ENCODE measurements at places on chromosomes 4 and X.

- DNase-seq = no peak
These were observed 16.4 kb downstream of the MMAA start for GRCh38 chr4:145635630-145636029.

DNA sequence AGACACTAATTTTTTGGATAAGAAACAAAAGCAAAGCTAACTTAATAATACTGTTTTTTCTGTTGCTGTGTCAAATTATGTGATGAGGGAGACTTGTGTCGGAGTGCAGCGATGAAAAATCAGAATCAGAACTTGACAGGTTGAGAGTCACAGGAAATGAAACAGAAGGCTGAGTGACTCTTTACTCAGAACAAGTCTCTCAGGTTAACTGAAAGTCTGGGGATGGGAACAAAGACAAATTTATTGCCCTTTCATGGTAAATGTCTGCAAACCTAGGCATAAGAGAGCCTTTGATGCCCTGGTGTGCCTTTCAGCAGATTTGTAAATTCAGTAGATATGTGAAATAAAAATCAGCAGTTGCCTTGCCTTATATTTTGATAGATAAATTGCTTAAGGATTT is 96.0 kb downstream of the ADGRL3 start:
- DNase-seq = no peak

DNA sequence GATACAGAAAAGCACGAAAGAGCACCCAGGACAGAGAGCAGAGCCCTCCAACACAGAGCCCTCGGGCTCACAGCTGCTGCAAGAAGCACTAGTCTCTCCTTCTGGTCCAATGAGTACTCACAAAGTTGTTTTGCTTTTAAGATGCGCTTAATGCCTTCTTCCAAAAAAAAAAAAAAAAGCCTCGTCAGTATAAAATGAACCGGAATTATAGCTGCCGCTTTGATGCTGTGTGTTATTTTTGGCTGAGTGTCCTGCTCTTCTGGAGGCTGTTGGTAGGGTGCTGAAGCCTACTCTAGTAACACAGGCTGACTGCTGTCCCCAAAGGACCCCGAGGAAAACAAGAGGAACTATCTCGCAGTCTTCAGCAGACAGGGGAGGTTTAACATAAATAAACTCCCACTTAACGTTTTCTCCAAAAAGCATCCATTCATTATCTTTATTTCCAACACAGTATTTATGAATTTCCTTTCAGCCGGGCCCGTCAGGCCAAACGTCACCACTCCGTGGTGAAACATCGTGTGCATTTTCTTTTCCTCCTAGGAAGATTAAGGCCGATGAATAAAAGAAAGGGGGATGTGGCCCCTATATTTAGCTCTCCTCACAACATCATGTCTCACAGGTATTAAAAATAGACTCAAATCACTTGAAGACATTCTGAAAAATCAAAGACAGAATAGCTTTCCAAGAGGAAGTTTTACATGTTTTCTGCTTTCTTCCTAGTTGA is 213.7 kb upstream of the PPARGC1A start:
- DNase-seq = no peak

DNA sequence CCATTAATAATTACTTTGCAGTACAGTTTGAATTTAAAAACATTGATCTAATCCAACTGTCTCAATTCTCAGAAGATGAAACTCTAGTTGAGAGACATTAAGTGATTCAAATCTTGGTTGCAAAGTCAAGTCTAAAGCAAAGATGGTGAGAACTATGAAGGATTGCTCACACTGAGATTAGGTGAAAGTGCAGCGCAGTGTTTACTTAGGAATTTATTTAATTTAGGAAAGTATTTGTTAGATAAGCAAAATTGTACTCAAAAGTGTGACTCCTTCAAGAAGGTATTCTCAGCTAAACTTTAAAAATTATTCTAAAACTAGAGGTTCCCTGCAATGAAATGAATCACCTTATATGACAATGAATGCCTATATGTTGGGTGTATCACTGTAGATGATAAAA is 454.9 kb downstream of the PDGFC start:
- DNase-seq = no peak

GRCh38 chr4:54493862-54494261 is 163.9 kb upstream of the KIT start:
- DNase-seq = no peak

DNA sequence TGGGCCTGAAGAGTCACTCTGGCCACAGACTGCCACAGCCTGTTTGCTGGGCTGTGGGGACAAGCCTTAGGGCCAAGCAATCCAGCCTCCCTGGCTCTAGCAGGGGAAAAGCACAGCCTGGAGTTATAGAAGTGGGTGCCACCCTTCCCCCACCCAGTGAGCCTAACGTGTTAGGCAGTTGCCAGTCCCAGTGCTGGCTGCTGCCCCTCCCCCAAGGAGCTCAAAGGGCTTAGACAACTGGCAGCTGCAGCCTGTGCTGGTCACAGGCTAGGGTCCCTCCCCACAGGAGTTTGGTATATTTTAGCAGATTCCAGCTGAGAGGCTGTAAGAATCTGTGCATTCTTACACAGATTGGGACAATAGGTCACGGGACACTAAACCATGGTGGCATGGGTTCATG is 370.3 kb upstream of the FGF16 start:
- DNase-seq = no peak

GRCh38 chr4:5037553-5038551 is 13.4 kb upstream of the STK32B start:
- no peak for DNase-seq

GRCh38 chrX:3699821-3700381 is 13.5 kb downstream of the PRKX start:
- peak; percentile 40 for DNase-seq

GRCh38 chr4:7240306-7240705 is 48.0 kb downstream of the SORCS2 start:
- no peak for DNase-seq

DNA sequence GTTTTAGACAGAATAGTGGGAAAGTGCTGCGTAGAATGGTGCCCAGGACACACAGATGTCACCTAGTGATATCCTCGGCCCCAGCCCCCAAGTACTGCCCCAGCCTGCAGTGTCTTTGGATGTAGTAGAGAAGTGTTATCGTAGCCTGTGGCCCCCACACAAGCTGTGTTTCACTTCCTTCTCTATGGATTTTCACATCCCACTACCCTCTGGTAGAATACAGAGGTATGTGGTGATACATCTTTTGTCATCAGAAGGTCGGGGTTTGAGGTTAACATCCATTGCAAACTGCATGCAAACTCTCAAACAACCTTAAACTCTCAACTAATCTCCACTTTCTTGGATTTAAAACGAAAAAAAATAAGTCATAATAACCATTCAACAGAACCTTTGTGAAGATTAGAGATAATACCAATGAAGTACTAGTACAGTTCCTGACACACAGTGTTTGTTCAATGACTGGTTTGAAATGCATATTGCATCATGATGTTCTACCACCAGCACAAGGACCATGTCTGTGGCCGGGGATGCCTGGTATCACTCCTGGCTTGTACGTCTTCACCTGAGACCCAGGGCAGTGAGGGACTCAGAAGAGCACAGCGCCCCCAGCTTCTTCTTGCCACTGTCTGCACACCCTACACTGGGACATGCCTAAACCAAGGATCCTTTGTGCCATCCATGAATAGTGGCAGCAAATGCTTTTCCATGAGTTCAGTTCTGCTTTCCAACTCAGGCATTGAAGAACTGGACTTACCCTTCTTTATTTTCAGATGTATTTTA is 267.3 kb downstream of the DCTD start:
- no peak for DNase-seq

DNA sequence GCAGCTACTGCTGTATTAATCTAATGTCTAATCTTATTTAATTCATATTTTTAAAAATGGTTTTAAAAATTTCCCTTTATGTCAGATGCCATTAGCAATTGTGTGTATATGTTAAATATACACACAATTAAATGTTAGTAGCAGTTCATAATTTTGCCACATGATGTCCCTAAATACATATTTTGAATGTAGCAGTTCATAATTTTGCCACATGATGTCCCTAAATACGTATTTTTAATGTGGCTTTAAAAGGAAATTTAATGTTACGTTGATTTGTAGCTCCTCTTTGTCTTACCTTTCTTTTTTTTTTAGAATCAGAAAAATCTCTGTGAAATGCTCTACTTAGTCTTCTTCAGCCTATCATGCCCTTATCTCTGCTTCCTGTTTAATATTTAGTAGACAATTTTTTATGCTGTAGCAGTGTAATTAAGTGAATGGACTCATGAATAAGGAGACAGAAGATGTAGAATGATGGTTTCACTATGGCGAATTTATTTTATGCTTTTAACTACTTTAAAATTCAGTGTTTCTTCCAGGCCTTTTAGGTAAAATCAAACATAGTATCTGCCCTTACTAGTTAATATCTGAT is 26.1 kb downstream of the RBM46 start:
- no peak for DNase-seq

- DNase-seq = no peak
These were observed 4.2 kb downstream of the PGM2 start for GRCh38 chr4:37830640-37831039.

GRCh38 chr4:133150486-133151340 is 1.6 kb downstream of the PCDH10 start:
- no peak for DNase-seq

- DNase-seq = no peak
These were observed 3.5 kb downstream of the SOX3 start for GRCh38 chrX:140501321-140501720.

GRCh38 chr4:169662206-169662605 is 41.8 kb downstream of the CLCN3 start:
- DNase-seq = no peak

DNA sequence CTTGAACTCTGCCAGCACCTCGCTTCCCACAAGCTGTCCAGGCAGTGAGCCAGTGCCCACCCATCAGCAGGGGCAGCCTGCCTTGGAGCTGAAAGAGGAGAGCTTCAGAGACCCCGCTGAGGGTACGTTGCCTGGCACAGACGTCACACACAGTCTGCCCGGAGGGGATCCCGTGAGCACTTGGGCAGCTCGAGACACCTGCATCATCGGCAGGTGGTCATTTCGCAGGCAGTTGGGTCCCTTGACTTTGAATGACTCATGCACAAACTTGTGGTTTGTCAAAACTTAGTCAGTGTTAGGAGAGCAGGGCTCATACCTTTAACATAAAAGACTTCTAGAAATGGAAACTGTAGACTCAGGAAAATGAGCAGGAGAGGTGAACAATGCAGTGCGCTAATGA is 9.9 kb downstream of the TACC3 start:
- DNase-seq = no peak

All from immature natural killer cell (primary cell).